ENCODE measurements at places on chromosomes 6 and 20.

DNA sequence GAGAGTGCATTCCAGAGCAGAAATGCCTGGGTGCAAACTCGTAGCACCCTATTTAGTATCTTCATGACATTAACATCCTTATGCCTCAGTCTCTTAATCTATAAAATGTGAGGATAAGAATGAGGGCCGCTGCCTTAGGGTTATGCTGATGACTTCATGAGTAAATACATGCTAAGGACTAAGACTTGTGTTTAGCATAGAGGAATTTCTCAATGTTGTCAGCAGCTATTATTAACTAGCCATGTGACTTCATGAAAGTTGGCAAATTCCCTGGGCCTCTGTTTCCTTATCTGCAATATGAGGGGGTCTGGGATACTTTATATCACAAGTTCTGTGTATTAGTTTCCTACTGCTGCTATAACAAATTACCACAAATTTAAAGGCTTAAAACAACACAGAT, 108.1 kb upstream of the RIPOR2 start:
- no peaks in the 10 kb centered on the region for H3K27me3 ChIP-seq
- DNase-seq, result no peak
- H3K36me3 ChIP-seq, result no peaks in the 10 kb centered on the region
- H3K27ac ChIP-seq, result no peak overlapping the region
- no peak overlapping the region for H3K4me3 ChIP-seq

GRCh38 chr6:139508023-139508422, 133.6 kb upstream of the CITED2 start:
- DNase-seq, result peak; percentile 23
- H3K27me3 ChIP-seq, result no peaks in the 10 kb centered on the region
- no peak overlapping the region for H3K4me3 ChIP-seq
- H3K27ac ChIP-seq, result no peak overlapping the region
- no peaks in the 10 kb centered on the region for H3K4me1 ChIP-seq

DNA sequence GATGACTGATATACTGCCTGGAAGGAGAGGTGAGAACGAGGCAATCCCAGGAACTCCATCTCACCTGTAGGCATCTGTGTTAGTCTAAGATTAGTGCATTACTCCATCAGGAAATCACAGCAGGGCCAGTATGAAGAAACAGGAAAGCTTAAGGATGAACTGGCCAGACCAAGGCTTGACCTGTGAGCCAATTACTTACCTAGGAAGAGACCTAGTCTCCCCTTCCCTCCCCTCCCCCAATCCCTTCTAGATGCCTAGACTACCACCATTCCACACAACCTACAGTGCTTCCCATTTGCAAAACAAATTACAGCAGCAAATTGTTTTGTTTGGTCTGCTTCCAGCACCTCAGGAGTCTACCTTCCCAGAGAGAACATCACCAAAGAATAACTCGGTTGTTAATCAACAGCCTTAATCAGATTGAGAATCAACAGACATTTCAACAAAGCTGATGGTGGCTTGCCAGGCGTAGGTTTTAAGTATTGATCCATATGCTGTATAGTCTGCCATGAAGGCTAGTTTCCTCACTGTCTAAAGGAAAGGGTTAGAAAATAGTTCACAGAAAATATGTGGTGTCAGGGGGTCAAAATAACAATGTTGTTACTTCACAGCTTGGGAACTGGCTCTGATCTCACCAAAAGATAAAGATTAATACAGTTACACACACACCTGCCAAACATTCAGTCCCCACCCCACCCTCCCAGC, 10.1 kb downstream of the PKHD1 start:
- no peak for DNase-seq
- H3K4me3 ChIP-seq, result no peak overlapping the region
- H3K27me3 ChIP-seq, result peaks cover 18% of the 10 kb centered on the region
- peak overlapping the region; percentile 100 for H3K27ac ChIP-seq
- no peaks in the 10 kb centered on the region for H3K36me3 ChIP-seq

- H3K36me3 ChIP-seq, result peaks cover 3% of the 10 kb centered on the region
- peak overlapping the region; percentile 33 for H3K27ac ChIP-seq
- no peak overlapping the region for H3K4me3 ChIP-seq
- DNase-seq, result peak; percentile 69
These were observed 1.1 kb downstream of the FBXO30 start for GRCh38 chr6:145813285-145814034.

- H3K4me3 ChIP-seq, result no peak overlapping the region
- peaks cover 23% of the 10 kb centered on the region for H3K4me1 ChIP-seq
- DNase-seq, result peak; percentile 43
- no peaks in the 10 kb centered on the region for H3K27me3 ChIP-seq
- H3K36me3 ChIP-seq, result peaks cover 4% of the 10 kb centered on the region
These were observed 14.7 kb downstream of the FKBP1A start for GRCh38 chr20:1377984-1378734.

DNA sequence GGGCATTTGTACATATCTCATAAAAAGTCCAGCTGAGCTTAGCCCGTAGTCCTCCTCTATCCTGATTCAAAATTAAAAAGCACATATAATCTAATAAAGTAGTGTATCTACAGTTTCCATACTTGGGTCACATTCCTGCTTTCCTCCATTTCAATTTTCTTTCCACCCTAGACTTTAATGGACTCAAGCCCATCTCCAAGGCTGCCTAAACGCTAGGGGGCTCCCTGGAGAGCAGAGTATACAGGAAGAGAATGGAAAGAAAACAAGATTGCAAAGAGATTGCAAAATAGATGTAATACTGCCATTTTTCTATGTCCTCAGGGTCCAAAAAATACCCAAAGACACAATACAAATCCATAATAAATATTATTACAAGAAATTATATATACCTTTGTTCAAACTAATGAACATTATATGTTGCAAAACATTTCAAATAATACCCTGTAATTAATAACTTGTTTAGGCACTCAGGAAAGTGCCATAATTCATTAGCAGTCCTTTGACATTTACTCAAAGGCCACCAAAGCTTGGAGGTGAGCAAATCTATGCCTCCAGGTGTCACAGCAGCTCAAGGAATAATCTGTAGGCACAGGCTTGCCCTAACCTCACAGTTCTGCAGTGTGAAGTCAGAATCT, 2.4 kb upstream of the MCM3 start:
- peaks cover 8% of the 10 kb centered on the region for H3K36me3 ChIP-seq
- no peak overlapping the region for H3K4me3 ChIP-seq

GRCh38 chr20:16926626-16927430, 178.7 kb downstream of the OTOR start:
- H3K4me1 ChIP-seq, result peaks cover 2% of the 10 kb centered on the region
- DNase-seq, result no peak
- no peak overlapping the region for H3K27ac ChIP-seq
- H3K27me3 ChIP-seq, result no peaks in the 10 kb centered on the region
- H3K36me3 ChIP-seq, result no peaks in the 10 kb centered on the region

DNA sequence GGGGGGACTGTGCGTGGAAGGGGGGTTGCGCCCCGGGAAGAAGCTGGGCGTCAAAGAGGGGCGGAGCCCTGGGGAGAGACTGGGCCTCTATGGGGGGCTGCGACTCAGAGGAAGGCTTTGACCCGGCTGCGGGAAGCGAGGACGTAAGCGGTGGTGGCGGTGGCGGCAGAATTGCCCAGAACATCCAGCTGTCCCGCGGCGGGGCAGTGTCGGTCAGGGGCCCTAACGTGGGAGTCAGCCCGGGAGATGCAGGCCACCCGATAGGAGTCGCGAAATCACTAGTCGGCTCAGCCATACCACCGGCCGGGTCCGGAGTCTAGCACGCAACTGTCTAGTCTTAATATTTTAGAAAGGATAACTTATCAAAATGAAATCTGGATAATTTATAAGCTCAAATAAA, 387.6 kb upstream of the EYS start:
- H3K36me3 ChIP-seq, result no peaks in the 10 kb centered on the region
- H3K27ac ChIP-seq, result no peak overlapping the region
- H3K4me1 ChIP-seq, result no peaks in the 10 kb centered on the region
- H3K27me3 ChIP-seq, result no peaks in the 10 kb centered on the region
- no peak for DNase-seq
- H3K4me3 ChIP-seq, result no peak overlapping the region

GRCh38 chr20:49846206-49846807, 33.7 kb downstream of the SLC9A8 start:
- no peaks in the 10 kb centered on the region for H3K27me3 ChIP-seq
- H3K4me1 ChIP-seq, result peaks cover 3% of the 10 kb centered on the region
- peak; percentile 66 for DNase-seq
- H3K4me3 ChIP-seq, result no peak overlapping the region

- H3K27me3 ChIP-seq, result peaks cover 30% of the 10 kb centered on the region
- no peak for DNase-seq
- H3K4me3 ChIP-seq, result no peak overlapping the region
- no peak overlapping the region for H3K27ac ChIP-seq
- no peaks in the 10 kb centered on the region for H3K4me1 ChIP-seq
These were observed 100.7 kb downstream of the LAMP5 start for GRCh38 chr20:9615118-9615517.

GRCh38 chr6:44335631-44336030, 6.8 kb upstream of the SPATS1 start:
- no peak overlapping the region for H3K4me3 ChIP-seq
- H3K27me3 ChIP-seq, result peaks cover 45% of the 10 kb centered on the region
- no peaks in the 10 kb centered on the region for H3K36me3 ChIP-seq
- no peak for DNase-seq
- H3K27ac ChIP-seq, result no peak overlapping the region
- peaks cover 5% of the 10 kb centered on the region for H3K4me1 ChIP-seq

- H3K27me3 ChIP-seq, result no peaks in the 10 kb centered on the region
- H3K36me3 ChIP-seq, result peaks cover 29% of the 10 kb centered on the region
- H3K27ac ChIP-seq, result no peak overlapping the region
- no peak for DNase-seq
- no peak overlapping the region for H3K4me3 ChIP-seq
These were observed 79.8 kb upstream of the KIF25 start for GRCh38 chr6:167917551-167918154.

- H3K27ac ChIP-seq, result no peak overlapping the region
- no peak overlapping the region for H3K4me3 ChIP-seq
- H3K27me3 ChIP-seq, result no peaks in the 10 kb centered on the region
- H3K36me3 ChIP-seq, result no peaks in the 10 kb centered on the region
- DNase-seq, result no peak
- H3K4me1 ChIP-seq, result peaks cover 15% of the 10 kb centered on the region
These were observed 5.2 kb upstream of the FASTKD5 start for GRCh38 chr20:3164763-3165410.

DNA sequence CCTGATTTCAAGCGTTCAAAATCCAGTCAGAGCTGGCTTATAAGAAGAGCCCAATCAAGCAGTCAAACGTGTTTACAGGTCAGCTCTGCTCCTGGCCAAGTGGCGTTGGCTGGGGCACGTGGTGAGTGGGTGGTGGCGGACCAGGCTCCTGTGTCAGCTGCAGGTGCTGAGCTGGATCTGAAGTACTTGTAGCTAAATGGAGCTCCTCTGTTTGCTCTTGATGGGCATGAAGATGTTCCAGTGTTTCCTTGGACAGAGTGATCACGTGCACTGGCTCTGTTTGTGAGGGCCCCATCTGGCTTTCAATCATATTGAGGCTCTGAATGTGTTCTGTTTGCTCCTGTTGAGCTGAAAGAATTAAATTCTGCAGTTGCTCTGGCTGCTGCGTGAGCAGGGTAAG, 10.2 kb upstream of the MICAL1 start:
- H3K36me3 ChIP-seq, result peaks cover 96% of the 10 kb centered on the region
- no peaks in the 10 kb centered on the region for H3K4me1 ChIP-seq
- no peaks in the 10 kb centered on the region for H3K27me3 ChIP-seq
- no peak for DNase-seq
- no peak overlapping the region for H3K27ac ChIP-seq

DNA sequence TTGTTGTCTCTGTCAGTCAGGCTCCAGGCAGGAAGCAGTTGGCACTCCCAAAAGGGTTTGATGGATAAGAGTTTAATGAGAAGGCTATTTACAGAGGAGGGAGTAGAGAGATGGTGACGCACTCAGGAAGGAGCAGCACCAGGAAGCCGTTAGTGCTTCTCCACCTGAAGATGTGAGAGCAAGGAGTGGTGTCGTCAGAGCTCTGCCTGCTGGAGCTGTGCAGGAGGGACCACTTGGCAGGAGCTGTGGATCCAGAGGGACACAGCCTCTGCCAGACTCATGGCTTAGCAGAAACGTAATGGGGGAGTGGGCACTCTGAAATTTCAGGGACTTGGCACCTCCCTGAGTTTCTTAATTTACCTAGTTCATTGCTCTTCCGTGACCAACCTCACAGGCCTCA, 16.8 kb downstream of the DAAM2 start:
- no peaks in the 10 kb centered on the region for H3K36me3 ChIP-seq
- no peak overlapping the region for H3K27ac ChIP-seq
- DNase-seq, result no peak
- no peaks in the 10 kb centered on the region for H3K27me3 ChIP-seq
- no peak overlapping the region for H3K4me3 ChIP-seq
- H3K4me1 ChIP-seq, result peaks cover 6% of the 10 kb centered on the region

Data from mesenchymal stem cell (in vitro differentiated cells and primary cell).